ENCODE measurements at places on chromosomes 1 and 21. TPM values are rescaled to one million over a fixed set of nuclear protein-coding genes. Genes with fewer than 3 reads are reported as not detected.

AIRE gene
- polyA plus RNA-seq = not detected

C1orf185 gene
- polyA plus RNA-seq = not detected

GRIK3 gene
- polyA plus RNA-seq = not detected

OR2T2 gene
- not detected for polyA plus RNA-seq

ETV3 gene
- 8.5 TPM for polyA plus RNA-seq

CELA3B gene
- polyA plus RNA-seq = not detected

- no peak for DNase-seq
Measured at GRCh38 chr1:228085287-228085951, 2.9 kb downstream of the ARF1 start.

GRCh38 chr1:154970631-154971340 lies at the start of gene SHC1:
Gene SHC1, minus strand, starts transcription at chr1:154970747. Its CDS starts 221 bp downstream, at chr1:154970526.
- peak; percentile 90 for DNase-seq

- DNase-seq = no peak
Measured at GRCh38 chr1:26175346-26175745, 1.9 kb upstream of the CNKSR1 start.

GRCh38 chr21:38460171-38460742 lies 38.0 kb downstream of the ERG start:
- DNase-seq = no peak

- peak; percentile 15 for DNase-seq
Measured at GRCh38 chr21:45939521-45940045, 42.0 kb upstream of the COL6A1 start.

DNA sequence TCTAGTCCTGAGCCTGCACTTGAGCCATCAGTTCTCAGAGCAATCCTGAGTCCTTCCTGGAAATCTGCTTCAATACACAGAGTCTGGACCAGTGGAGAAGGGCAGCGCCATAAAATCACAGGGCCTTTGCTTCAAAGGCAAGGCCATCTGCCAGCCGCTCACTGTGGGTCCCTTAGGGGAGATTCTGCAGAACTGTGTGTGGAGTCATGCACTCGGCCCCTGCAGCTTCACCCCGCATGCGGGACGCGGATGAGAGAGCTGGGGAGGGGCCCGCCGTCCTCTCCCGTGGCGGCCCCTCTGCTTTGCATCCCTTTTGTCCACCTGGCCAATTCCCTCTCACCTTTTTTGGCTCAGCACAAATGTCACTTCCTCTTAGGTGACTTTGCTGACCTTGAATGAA lies 311.2 kb upstream of the VAMP3 start:
- DNase-seq = no peak

DNA sequence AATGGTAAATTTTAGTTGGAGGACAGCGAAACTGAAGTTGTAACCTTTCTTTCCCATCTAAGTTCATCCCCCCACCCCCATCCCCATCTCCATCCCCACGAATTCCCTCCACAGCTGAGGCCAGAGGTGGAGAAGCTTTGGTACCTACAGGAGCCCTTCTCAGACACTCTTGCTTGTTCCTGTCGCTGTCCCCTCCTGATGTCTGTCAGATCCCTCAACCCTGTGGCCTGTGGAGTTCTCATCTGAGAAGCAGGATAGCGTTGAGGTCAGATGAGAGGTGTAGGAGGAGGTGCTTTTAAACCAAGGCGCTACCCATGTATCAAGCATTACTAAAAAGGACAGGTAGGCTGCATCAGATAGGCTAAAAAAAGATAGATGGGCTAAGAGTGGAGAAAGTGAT lies 769 bp downstream of the NTPCR start:
- DNase-seq = peak; percentile 27

DNA sequence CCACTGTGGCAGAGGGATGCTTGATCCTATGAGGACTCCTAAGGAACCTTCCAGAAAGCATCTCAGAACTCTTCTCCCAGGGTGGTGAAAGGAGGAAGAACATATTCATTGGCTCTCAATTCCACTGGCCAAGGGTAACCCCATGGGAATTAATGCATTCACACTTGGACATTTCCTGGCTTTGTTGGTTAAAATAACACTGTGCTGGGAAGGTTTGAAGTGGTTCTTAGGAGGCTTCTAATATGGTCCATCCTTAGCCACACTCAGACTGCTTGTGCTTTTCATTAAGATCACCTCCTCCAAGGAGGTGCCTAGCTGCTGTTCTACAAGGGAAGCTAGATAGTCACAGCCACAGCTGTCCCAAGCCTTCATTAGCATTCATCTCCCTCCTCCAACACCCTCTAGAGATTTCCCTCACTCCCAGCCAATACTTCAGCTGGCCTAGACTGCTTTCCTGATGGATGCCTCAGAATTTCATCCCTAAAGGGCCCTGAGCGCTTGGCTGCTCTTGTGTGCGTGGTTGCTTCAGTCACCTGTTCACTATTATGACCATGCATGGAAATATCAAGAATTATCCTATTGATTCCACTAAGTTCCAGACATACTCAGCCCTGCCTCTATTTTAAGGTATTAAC lies 544.4 kb downstream of the PLPP3 start:
- DNase-seq = no peak

DNA sequence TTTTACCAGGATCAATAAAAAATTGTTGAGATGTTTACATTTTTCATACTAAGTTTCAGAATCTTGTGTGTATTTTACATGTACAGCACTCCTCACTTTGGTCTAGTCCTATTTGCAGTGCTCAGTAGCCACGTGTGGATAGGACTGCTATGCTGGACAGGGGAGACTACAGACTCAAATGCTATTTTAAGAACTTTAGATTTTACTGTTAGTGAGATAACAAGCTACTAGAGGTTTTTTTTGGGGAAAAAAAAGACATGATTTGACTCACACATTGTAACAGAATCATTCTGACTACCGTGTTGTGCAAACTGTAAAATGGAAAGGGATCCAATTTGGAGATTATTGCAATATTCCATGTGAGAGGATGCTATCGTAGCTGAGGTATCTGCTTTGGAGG lies 418.9 kb upstream of the PRMT6 start:
- DNase-seq = no peak

DNA sequence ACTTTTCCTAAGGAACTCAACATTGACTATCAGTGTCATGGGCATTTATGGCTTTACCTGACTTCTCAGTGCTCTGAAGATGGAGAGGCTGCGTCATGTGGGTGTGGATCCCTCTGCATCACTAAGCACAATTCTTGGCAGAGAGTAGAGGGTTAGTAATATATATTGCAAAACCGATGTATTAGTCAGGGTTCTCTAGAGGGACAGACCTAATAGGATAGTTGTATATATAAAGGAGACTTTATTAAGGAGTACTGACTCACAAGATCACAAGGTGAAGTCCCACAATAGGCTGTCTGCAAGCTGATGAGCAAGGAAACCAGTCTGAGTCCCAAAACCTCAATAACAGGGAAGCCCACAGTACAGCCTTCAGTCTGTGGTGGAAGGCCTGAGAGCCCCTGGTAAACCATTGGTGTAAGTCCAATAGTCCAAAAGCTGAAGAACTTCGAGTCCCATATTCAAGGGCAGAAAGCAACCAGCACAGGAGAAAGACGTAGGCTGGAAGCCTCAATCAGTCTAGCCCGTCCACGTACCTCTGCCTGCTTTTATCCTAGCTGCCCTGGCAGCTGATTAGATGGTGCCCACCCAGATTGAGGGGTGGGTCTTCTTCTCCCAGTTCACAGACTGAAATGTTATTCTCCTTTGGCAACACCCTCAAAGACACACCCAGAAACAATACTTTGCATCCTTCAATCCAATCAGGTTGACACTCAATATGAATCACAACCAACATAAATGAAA lies 159.7 kb upstream of the NRIP1 start:
- DNase-seq = no peak

GRCh38 chr1:24027838-24028468 lies 47.8 kb upstream of the SRSF10 start:
- peak; percentile 38 for DNase-seq

- no peak for DNase-seq
Measured at GRCh38 chr1:185960422-185961321, 226.5 kb downstream of the HMCN1 start.

GRCh38 chr21:42835611-42836401 lies 43.5 kb downstream of the WDR4 start:
- no peak for DNase-seq

DNA sequence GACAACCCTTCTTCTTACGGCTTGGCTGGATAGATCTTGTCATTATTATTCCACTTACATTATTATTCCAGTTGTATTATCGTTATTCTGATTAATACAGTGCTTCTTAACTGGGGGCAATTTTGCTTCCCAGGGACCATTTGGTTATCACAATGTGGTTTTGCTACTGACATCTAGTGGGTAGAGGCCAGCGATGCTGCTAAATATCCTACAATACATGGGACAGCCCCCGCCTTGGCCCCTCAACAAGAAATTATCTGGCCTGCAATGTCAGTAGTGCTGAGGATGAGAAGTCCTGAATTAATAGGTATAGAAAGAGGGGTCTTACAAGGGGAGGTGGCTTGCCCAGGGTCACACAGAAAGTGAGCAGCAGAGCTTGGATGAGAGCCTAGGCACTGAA lies 105.6 kb downstream of the PTPRU start:
- DNase-seq = no peak

DNA sequence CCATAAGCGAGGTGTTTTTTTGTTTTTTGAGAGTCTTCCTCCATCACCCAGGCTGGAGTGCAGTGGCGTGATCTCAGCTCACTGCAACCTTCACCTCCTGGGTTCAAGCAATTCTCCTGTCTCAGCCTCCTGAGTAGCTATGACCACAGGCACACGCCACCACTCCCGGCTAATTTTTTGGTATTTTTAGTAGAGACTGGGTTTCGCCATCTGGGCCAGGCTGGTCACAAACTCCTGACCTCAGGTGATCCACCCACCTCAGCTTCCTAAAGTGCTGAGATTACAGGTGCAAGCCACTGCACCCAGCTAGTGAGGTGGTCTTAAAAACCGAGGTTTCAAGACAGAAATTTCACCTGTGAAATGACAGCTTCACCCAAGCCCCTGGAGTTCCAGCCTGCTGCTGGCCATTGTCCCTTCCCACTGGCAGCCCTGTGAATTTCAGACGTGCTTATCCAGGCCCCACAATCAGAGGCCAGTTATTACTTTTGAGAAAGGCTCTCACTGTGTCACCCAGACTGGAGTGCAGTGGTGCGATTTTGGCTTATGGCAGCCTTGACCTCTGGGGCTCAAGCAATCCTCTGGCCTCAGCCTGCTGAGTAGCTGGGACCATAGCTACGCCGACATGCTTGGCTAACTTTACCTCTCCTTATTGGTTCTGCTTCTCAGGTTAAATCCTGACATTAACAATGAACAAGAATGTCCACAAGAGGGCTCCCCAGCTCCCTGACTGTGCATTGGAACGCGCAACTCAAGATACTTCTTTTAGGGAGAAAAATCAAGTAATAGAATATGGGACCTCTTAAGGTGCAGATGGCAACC lies 19.4 kb downstream of the ENO1 start:
- DNase-seq = peak; percentile 53

GRCh38 chr1:172638249-172638648 lies 20.7 kb upstream of the FASLG start:
- DNase-seq = no peak

DNA sequence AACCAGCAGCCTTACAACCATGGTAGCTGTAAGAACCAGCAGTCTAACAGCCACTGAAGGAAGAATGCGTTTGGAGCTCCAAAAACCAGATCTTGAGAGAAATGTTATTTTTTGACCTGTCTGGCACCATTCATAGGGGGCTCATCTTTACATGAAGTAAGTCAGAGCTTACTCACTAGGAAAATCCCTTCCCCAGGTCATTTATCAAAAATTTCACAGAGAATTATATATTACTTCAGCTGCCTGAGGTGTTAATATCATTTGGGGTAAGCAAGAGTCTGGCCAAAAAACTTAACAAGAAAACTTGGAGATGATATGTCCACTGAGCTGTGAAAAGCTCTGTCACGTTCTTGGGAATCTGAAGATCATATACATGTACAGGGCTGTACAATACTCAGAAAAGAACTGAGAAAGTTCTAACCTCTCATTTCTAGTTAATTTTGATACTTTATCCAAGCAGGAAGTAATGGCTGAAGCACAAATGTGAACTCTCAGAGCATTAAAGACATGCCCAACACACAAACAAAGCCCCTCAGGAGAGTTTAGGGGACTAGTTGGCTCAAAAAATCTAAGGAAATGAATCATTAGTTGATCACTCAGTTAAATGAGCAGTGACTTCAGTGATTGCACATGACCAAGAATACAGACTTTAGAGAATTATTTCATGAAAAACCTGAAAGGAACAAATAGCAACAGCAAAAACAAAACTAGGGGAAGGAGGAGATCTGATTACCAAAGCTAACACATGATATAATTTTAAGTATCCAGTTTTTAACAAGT lies 681.1 kb downstream of the LTN1 start:
- no peak for DNase-seq

GRCh38 chr21:17451364-17451891 lies 61.4 kb upstream of the CXADR start:
- DNase-seq = no peak

GRCh38 chr1:62691062-62691844 lies 3.1 kb upstream of the DOCK7 start:
- no peak for DNase-seq

Data from SK-N-SH (cell line).